Stimulated activated CD8-positive, alpha-beta memory T cell treated with anti-CD3 and anti-CD28 coated beads, Interleukin-7, amount 100 ng/mL, for 1 hour (primary cell): ENCODE measurements at places on chromosomes 7 and 10.

DNA sequence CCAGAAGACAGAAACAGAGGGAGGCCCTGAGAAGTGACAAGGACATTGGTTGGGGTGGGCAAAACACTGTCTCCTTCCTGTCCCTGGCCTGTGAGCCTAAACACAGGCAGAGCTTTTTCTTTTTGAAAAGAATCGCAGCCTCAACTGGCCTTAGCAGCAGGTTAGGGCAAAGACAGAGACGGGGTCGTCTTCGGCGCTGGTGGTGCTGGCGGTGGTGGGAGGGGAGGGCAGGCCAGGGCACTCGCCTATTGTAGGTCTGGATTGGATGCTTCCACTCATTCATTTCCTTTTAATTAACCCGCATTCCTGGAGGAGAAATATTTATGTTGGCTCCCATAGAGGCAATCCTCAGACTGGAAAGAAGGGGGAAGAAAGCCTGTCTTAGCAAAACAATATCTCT, 22.6 kb downstream of the WNT8B start:
- no peak for DNase-seq

DNA sequence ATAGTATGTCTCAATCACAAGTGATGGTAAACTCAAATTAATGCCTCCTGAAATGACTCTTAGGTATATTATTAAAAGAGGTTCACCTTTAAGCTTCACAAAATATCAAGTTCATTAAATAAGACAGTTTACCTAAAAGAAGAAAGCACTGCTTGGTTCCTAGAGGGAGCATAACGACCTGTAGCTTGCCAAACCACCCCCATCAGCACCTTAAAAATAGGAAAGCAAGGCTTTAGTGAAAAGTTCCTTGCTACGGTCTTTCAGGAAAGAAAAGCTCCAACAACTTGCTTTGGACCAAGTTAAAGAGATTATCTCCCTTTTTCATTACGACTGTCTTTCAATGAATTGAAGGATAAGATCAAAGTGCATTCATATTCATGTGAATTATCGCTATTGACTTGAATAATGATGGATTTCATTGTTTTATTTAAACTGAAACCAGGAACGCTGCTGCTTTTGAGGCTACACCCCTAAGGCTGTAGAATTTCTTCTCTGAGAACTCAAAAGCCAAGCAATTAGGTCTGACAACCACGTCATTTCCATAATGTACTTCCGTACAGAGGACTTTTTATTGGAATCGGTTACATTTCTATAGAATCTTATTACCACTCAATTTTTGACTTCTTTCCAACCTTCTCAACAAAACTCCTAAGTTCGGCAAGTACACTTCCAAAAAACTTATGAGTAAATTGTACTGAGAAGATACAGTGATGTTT, 7.0 kb upstream of the SPAG6 start:
- DNase-seq, result no peak

DNA sequence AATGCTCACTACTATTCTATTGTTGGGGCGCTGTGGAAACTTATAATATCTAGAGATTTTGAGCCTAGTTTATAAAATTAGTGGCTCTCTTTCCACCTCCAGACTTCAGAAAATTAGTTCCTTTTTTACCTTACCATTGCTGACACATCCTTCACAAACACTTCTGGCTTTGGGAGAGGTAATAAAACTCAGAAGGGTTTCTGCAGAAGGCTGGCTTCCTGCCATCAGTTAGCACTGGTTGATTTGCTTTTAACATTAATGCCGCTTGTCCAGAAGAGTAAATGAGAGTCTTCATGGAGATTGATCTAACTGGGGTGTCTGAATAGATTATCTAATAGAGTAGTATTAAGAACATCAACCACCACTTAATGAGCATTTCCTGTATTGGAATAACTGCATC, 20.3 kb downstream of the ACSM6 start:
- DNase-seq, result no peak

DNA sequence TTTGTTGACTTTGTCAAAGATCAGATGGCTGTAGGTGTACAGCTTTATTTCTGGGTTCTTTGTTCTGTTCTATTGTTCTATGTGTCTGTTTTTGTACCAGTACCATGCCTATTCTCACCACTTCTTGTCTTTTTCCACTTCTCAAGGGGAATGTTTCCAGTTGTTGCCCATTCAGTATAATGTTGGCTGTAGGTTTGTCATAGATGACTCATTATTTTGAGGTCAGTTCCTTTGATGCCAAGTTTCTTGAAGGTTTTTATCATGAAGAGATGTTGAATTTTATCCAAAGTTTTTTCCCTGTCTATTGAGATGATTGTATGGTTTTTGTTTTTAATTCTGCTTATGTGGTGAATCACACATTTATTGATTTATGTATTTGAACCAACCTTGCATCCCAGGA, 216.7 kb upstream of the RNF32 start:
- DNase-seq, result no peak

DNA sequence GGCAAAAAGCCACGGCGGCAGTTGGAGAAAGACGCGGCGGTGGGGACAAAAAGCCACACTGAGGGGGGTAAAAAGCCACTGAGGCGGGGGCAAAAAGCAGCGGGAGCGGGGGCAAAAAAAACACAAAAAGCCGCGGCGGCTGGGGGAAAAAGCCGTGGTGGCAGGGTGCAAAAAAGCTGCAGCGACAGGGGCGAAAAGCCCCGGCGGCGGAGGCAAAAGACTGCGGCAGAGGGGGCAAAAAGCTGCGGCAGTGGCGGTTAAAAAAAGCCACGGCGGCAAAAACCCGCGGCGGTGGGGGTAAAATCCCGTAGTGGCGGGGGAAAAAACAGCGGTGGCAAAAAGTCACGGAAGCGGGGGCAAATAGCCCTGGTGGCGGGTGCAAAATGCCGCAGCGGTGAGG, 527.3 kb downstream of the ZNF33B start:
- DNase-seq, result no peak

DNA sequence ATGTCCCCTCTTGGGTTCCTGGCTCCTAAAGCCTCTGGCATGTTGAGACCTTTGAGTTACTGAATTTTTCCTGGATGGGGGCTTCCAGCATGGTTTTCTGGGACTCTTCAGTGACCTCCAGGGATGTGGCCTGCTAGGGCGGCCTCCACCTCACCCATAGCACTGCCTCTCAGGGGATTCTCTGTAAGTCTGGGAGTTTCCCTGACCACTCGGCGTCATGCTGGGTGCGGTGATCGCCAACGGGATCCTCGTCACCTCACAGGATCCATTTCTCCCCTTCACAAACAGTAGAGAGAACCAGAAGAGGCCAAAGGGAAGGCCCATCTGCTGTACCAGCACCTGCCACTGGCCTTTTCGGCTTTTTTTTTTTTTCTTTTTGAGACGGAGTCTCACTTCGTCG, 84.3 kb downstream of the NPTX2 start:
- DNase-seq, result no peak

GRCh38 chr10:93352638-93353383, 129.3 kb downstream of the MYOF start:
- DNase-seq, result no peak

DNA sequence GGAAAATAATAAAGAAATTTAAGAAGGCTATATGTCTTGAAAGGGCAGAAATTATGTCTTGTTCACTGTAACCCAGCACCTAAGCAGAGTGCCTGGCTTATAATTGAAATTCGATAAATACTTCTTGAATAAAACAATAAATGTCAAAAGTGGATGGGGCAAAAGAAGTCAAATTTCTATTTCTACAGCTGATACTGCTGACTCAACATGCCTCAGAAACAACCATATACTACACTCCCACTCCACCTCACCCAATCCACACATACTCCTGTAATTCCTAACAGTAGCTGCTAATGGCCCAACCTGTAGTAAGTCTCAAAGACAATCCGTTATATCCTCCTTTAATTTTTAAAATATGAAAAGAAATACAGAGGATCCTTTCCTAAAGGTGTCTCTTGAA, 48.1 kb upstream of the LRRN3 start:
- DNase-seq, result no peak
